Stimulated activated CD4-positive, alpha-beta T cell treated with anti-CD3 and anti-CD28 coated beads, TNF-alpha, amount 100 ng/mL, for 24 hours (primary cell): ENCODE measurements at places on chromosomes 6 and 20.

DNA sequence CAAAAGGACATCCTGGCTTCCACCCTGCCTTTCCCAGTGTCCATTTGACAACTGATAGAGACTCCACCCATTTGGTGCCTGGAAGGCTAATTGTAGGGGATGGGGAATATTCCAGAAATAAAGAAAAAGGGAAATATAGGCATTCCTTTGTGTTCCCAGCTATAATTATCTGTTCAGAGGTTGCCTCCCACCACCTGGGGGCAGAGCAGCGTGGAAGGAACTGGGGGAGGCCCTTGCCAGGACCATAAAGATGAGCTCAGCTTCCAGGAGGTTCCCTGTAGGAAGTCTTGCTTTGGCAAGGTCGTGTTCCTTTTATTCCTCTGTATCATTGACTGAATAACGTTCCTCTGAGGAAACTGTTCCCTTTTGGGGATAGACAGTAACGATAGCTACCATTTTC is 214.7 kb downstream of the TFAP2C start:
- no peak for DNase-seq

DNA sequence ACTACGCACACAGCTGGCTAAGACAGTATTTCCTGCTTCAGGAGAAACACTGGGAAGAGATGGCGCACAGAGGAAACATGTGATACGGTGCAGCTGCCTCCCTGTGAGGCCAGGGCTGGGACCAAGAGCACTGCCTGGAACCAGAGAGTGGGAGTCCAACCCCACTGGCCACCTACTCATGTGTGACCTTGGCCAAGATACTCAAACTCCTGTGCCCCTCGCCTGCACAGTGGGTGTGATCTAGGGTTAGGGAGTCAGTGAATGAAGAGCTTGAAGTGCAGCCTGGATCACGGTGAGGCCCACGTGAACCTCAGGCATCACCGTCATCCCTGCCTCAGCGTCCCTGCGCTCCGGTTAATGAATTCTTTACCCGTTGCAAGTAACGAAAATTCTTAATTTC is 41.7 kb upstream of the MPC1 start:
- no peak for DNase-seq

- DNase-seq, result no peak
These were observed 11.6 kb upstream of the VNN1 start for GRCh38 chr6:132725471-132725870.

GRCh38 chr20:54691327-54691726 is 215.9 kb downstream of the DOK5 start:
- DNase-seq, result no peak

DNA sequence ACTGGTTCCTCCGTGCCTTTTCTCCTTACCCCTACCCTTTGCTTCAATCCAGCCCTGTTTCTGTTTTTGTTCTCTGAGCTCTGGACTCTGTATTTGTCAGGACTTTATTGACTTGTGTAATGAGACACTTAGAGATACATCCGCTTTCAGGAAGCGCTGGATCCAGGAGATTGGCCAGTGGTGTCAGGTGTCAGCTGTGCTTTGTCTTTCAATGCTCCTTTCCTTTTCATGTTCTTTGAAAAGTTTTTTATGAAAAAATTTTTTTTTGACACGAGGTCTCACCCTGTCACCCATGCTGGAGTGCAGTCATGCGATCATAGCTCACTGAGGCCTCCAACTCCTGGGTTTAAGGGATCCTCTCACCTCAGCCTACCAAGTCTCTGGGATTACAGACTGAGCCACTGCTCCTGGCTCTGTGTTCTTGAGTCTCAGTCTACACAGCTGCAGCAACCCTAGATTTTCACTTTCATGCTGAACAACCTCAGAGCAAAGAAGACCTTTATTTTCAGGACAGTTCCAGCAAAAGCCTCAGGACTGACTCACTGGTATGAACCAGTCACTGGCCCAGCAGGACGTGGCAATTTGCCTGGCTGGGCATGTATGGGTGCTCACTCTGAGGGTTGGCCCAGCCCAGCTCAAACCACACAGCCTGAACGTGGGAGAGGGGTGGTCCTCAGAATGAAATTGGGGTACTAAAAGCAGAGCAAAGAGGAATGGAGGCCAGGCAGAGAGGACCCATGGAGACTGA is 108.5 kb downstream of the DHX35 start:
- no peak for DNase-seq

- DNase-seq, result no peak
These were observed 498.9 kb downstream of the BCKDHB start for GRCh38 chr6:80605165-80605989.

- DNase-seq, result no peak
These were observed 151.7 kb downstream of the OR2B2 start for GRCh38 chr6:27760464-27760863.

DNA sequence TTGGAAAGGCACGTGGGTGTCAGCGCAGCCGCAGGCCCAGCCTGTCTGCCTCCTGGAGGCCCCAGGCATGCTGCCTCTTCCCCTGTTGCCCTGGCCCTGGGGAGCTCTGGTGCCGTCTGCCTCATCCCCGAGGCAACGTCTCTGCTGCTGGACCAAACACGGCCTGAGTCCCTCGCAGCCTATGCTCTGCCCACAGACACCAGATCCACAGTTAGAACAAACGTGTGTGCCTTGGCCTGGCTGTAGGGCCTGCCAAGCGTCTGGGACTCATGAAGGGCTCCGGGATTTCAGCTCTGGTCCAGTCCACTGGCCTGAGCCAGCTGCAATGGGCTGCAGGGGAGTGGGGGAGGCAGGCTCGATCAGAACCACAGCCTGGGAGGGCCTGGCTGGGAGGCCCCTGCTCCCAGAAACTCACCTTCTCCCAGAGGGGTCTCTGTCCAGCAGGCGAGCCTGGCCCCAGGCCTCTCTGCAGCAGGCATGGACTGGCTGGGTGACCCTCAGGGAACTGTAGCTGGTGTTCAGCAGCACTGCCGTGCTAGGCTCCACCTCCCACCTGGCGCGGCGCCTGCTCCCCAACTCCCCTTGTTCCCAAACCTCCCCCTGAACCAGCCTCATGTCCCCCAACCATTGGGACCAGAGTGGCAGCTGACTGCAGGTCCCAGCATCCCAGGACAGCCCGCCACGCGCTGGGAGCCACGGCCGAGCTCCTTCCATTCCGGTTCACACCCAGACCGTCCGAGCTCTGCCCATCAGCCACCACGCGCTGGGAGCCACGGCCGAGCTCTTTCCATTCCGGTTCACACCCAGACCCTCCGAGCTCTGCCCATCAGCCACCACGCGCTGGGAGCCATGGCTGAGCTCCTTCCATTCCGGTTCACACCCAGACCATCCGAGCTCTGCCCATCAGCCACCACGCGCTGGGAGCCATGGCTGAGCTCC is 197.0 kb downstream of the DLL1 start:
- DNase-seq, result no peak
